ENCODE measurements at places on chromosomes 1 and 21.

DNA sequence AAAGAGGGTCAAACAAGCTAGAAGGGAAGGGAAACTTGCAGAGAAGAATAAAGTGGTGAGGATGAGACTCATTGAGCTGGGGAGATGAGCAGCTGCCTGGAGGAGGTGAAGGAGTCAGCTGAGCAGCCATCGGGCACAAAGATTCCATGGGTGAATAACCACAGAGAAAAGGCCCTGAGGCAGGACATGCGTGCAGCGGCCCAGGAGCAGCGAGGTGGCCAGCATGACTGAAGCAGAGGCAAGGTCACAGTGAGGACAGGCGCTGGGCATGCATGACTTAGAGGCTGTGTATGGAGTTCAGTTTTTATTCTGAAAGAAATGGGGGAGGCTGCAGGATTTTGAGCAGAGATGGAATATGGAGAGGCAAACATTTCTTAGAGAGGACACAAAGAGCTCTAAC is 24.9 kb downstream of the OLFML2B start:
- DNase-seq = no peak

DNA sequence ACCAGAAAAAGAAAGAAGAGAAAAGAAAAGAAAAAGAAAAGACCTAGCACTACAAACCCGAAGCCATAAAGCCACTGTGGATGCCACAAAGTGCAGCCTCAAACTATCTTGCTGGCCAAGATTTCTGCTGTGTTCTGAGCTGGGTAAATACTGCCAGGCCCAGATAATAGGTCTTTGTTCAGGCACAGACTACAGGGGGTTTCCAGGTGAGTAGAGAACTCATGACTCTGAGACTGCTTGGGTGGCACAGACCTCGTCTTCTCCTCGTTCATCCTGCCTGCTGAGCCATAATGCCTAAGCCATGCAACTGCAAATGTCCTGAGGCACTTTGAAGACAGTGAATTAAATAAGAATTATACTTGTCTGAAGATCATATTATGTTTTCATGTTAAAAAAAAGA is 651.8 kb downstream of the LMO4 start:
- DNase-seq = no peak

- no peak for DNase-seq
These were observed 57.1 kb downstream of the NMNAT2 start for GRCh38 chr1:183361081-183361480.

DNA sequence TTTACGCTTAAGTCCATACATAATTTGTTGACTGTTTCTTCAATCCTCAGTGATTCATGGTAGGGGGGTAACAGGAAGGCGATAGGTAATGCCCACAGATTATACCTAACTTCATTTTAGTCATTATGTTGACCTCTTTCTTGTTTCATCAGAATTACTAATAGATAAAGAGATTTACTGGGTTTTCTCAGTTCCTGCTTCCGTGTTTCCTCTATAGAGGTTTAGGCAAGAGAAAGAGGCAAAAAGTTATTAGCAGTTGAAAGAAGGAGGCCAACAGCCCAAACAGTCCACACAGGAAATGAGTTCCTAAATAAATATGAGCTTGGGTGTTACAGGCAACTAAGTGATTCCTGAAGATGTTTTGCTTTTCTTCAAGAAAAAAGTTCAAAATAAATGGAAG is 17.9 kb upstream of the CLCA1 start:
- DNase-seq = no peak

GRCh38 chr21:31078216-31078615 is 39.9 kb upstream of the KRTAP19-8 start:
- no peak for DNase-seq

GRCh38 chr1:234062166-234062565 is 157.7 kb downstream of the SLC35F3 start:
- no peak for DNase-seq

GRCh38 chr1:201405484-201405831 is 6.3 kb upstream of the LAD1 start:
- no peak for DNase-seq

DNA sequence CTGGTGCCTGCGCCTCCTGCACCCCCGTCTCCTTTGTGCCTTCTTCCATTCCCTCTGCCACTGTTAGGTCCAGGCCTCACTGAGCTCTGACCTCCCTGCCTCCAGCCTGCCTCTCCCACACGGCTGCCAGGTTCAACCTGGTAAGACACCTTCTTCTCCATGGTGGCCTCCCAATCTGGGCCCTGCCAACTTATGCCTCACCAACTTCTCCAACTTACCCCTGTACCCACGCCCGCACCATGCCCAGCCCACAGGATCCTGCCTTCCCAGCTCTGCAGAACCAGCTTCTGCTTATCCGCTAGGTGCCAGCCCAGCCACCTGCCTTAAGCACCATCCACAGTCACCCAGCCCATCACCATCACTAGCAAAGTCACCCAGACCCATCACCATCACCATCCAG is 37.2 kb downstream of the PDE9A start:
- no peak for DNase-seq

DNA sequence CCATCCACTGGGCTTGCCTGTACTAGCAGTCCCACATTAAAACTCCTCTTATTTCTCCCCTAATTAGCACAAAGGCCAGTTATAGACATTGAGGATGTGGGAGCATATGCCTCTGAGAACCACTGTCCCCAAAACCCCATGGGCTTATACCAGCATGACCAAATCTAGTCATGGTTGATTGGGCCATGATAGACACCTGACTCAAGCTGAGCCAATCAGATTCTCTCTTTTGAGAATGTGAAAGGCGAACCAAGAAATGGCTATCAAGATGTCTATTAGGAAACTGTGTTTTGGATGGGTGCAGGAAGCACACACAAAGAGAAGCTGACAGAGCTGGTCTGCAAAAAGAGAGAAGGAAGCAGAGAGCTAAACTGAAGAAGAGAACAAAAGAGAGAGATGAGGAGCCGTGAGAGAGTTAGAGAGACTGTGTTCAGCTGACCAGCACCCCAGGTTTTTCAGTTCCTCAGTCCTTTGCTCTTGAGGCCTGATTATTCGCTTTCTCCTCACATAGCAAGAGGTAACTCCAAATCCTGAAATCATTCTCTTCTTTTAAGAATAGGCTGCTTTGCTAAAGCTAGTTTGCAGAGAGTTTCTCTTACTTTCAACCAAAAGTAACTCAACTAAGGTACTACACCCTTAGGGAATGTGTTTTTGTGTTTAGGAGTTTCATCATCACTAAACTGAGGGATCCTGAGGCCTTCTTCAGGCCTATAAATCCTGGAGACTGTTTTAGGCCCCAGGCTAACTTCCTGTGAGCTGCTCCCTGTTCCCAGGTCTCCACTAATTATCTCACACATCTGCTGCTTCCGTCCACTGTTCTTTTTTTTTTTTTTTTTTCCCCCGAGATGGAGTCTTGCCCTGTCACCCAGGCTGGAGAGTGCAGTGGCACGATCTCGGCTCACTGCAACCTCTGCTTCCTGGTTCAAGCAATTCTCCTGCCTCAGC is 7.9 kb upstream of the TIPRL start:
- no peak for DNase-seq

- no peak for DNase-seq
These were observed 41.5 kb downstream of the ZBTB17 start for GRCh38 chr1:15934211-15935055.

DNA sequence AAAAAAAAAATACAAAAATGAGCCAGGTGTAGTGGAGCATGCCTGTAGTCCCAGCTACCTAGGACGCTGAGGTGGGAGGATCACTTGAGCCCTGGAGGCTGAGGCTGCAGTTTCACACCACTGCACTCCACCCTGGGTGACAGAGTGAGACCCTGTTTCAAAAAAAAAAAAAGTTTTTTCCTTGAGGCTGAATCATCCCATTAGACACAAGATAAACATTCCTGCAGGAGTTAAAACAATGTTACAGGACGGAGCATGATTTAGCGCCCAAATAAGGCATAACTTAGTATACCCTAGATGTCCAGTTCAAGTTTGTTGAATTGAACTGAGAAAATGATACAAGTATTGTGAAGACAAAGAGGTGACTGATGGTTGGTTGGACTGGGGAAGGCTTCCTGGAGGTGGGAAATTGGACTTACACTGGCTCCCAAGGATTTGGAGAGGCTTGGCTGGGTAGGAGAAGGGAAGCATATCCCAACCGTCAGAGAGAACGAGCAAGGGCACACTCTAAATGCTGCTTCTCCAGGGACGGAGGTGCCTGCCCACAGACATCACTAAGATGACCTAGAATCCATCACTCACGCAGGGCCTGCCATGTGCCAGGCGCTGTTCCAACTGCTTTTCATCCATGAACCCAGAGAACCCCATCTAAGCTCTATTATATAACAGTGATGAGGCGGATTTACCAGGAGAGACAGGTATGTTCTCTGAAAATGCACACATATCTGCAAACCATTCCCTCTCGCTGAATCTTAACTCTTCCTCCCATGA is 610.6 kb downstream of the KIF26B start:
- DNase-seq = no peak

DNA sequence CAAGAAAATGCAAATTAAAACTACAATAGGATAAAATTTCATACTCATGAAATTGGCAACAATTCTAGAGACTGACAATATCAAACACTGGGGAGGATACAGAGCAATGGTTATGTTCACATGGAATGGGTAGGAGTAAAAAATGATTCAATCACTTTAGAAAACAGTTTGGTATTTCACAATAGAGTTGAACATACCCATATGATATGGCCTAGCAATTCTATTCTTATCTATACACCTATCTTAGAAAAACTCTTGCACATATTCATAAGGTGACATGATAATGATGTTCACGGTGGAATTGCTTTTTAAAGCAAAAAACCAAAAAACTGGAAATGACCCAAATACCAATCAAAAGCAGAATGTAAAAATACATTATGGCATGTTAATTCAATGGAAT is 28.7 kb downstream of the PHC2 start:
- no peak for DNase-seq

GRCh38 chr1:156571261-156571852 is 1.0 kb downstream of the IQGAP3 start:
- no peak for DNase-seq

DNA sequence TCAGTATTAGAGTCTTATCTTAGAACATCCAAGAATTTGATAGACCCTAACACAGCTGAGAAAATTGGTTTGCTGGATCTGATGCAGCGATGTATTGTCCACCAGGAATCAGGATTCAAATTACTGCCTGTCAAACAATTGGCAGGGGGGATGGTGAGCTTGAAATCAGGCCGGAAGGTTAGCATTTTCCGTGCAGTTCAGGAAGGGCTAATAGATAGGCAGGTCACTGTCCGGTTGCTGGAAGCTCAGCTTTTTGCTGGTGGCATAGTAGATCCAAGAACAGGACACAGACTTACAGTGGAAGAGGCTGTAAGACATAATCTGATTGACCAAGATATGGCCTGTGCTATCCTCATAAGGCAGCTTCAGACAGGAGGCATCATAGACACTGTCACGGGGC is 127.2 kb downstream of the MACF1 start:
- DNase-seq = no peak

DNA sequence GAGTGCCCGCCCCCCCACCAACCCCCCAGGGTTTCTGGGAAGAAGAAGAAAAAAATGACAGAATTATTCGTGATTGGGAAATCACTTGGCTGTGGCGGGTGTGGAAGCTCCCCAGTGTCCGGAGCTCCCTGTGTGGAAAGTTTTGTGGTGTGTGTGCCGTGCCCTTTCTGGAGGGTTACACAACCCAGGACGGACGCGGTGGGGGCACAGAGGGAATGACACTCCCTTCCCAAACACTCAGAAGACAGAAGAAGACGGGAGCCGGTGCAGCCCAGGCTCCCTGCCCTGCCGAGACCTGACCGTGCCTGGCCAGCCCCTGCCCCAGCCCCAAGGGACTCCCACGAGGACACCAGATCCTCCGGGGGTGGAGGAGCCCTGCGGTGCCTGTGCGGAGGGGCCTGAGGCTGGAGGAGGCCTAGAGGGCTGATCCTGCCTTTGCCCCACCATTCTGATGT is 33.0 kb upstream of the ADARB1 start:
- DNase-seq = no peak

GRCh38 chr1:201096977-201097856 is 15.0 kb downstream of the CACNA1S start:
- no peak for DNase-seq

DNA sequence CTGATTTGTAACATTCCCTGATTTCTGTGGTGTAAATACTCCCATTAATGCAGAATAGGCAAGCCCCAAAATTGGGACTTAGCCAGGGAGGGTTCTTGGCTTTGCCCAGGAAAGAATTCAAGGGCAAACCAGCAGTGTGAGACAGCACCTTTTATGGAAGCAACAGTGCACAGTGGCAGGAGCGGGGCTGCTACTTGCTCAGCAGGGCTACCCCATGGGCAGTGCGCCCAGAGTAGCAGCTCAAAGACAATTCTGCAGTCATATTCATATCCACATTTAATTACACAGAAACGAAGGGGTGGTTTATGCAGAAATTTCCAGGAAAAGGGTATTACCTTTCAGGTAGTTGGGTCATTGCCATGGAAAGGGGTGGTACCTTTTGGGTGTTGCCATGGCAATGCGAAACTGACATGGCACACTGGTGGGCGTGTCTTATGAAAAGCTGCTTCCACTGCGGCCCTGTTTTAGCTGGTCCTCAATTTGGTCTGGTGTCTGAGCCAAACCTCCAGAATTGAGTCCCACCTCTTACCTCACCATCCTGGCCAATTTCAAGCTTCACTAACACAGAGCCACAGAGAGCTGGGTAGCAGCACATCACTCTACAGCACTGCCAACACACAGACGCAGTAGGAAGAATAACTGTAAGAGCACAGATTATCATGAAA is 35.9 kb downstream of the FHAD1 start:
- no peak for DNase-seq

GRCh38 chr1:67134695-67135094 is at the start of gene C1orf141:
C1orf141 (minus strand) TSS chr1:67134970; CDS start chr1:67127240, 7,730 bp downstream.
- no peak for DNase-seq

DNA sequence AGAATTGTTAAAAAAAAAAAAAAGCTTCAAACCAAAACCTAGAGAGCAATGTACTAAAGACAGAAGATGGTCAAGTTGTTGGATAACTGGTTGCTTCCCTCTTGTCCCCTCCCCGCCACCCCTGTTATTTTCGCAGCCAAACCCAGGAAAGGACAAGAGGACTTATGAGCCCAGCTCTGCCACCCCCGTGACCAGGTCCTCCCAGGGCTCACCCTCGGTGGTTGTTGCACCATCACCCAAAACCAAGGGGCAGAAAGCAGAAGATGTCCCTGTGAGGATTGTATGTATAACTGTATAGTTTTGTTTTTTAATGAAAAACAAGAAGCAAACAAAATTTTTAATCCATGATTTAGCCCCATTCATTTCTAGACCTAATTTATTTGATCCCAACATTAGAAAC is 69.4 kb downstream of the VPS26C start:
- no peak for DNase-seq

GRCh38 chr1:29467989-29468900 is 231.9 kb downstream of the PTPRU start:
- DNase-seq = no peak

DNA sequence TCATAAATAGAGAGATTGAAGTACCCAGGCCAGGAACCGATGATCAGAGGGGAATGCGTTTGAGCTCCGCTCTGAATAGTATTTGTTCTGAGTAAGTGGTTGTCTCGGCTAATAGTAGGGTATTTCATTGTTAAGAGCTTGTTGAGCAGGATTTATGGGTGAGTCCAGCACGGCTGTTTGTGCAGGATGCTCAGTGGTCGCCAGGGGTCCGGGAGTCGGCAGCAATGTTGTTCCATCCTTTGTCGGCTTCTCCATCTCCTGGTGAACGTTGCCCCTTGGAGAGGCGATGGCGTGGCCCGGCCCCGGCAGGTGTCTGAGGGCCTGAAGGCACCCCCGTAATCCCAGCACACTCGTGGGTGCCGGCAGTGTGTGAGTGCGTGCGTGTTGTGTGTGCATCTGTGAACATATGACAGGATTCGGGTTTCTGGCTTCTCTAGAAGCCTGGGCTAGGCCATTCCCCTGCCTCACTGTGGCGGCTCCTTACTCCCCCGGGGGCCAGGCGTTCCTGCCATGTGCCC is 160.8 kb upstream of the ARHGEF16 start:
- no peak for DNase-seq

All from central memory CD4-positive, alpha-beta T cell (primary cell).